Stimulated activated CD4-positive, alpha-beta T cell treated with anti-CD3 and anti-CD28 coated beads, TNF-alpha, amount 100 ng/mL, for 48 hours (primary cell): ENCODE measurements at places on chromosomes 4 and X.

DNA sequence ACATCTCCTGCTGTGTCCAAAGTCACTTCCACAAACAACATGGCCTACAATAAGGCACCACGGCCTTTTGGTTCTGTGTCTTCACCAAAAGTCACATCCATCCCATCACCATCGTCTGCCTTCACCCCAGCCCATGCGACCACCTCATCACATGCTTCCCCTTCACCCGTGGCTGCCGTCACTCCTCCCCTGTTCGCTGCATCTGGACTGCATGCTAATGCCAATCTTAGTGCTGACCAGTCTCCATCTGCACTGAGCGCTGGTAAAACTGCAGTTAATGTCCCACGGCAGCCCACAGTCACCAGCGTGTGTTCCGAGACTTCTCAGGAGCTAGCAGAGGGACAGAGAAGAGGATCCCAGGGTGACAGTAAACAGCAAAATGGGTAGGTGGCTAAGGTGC is 123.9 kb downstream of the PDLIM5 start:
- no peak for DNase-seq

GRCh38 chrX:150899191-150899757 is 806 bp upstream of the CD99L2 start:
- DNase-seq: peak; percentile 1

- DNase-seq: no peak
Measured at GRCh38 chr4:108141213-108141950, 27.4 kb downstream of the LEF1 start.

GRCh38 chr4:61205066-61205465 is 4.9 kb downstream of the ADGRL3 start:
- no peak for DNase-seq

GRCh38 chr4:21184788-21185187 is 484.5 kb downstream of the PACRGL start:
- DNase-seq: no peak

- DNase-seq: no peak
Measured at GRCh38 chr4:62360156-62360545, 1160.0 kb downstream of the ADGRL3 start.

- no peak for DNase-seq
Measured at GRCh38 chrX:10395179-10395578, 225.2 kb downstream of the MID1 start.

DNA sequence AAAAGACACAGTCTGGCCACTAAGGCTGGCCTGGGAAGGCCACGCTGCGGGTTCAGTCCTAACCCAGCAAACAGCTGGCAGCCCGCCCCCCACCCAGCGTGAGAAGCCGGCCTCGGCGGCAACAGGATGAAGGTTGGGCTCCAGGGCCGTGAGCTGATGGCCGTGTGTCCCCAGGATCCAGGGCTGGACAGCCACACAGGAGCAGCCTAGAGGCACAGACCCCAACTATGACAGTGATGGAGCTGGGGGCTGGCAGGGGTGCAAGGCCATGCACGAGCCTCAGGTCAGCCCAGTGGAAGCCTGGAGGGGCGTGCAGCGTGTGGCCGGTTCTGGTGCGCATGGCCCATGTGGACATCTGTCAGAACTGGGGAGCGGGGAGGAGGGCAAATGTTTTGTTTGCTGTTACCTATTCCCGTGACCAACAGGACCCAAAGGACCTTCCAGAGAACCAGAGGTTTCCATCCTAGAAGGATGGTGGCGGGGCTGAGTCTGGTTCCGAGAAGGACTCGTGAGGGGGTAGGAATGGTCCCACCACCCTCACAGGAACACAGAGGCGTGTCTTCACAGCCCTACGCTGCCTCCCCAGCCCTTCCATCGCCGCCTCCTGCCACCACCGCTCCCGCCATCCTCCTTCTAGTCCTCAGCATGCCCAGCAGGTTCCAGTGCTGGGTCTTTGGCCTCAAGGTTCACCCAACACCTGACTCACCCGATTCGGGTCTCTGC is 46.5 kb downstream of the ZFYVE28 start:
- no peak for DNase-seq

DNA sequence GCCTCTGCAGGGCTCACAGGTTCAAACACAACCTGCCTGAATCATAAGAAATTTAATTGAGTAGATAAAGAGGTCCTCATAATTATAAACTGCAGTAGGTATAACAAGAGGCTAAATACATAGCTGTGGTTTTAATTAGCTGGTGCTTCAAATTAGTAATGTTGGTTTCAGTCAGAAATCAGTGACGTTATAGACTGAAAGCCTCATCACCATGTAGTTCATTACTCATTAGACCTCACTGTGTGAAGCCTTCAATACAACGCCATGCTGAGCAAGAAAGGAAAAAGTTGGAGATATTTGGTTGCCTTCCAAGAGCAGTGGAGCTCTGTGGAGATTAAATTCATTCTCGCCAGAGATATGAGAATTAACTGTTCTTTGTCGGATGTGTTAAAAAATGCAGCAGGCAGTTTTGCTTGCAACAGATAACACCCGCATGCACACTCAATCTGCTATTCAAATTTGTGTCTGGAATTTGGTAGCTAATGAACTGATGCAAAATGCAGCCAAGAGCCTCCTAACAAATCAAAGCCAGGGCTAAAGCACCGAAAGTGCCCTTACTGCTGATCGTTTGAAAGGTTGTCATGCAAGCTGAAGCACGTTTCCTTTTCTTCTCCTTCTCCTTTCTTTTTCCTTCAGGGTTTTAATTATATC is 148.9 kb downstream of the AFF2 start:
- DNase-seq: no peak

DNA sequence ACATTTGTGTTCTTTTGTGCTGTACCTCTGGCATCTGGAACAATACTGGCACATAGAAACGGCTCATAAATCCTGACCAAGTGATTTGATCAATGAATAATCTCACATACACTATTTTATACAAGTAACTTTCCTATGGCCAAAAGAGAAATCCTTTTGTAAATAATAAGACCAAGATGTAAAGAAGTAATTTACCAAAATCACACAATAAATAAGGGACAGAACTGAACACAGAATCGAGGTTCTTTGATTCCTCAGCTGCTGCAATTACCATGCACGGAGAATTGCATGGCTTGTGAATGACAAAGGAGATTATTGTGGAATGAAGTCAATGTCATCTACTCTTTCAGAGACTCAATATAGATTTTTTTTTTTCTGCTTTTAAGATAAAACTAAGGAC is 576.8 kb upstream of the SMIM31 start:
- DNase-seq: no peak

DNA sequence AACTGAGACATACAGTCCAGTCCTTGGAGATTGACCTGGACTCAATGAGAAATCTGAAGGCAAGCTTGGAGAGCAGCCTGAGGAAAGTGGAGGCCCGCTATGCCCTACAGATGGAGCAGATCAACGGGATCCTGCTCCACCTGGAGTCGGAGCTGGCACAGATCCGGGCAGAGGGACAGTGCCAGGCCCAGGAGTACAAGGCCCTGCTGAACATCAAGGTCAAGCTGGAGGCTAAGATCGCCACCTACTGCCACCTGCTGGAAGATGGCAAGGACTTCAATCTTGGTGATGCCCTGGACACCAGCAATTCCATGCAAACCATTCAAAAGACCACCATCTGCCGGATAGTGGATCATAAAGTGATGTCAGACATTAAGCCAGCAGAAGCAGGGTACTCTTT is 20.4 kb upstream of the FRMPD3 start:
- no peak for DNase-seq

DNA sequence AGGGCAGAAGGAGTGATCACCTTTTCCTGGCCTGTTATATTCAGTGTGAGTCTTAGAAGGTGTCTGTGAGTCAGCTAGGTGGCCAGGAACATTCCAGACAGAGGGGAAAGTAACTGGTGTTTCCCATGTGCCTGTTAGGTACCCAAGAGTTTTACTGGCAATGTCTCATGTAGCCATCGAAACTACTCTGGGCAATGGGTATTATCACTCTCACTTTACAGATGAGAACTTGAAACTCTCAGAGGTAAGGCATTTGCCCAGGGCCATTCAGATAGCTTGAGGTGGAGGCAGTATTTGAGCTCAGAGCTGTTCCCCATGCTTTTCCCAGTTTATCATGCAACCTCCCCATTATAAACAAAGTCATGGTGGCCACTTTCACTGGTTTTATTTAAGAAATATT is 80.4 kb upstream of the NHS start:
- DNase-seq: no peak

DNA sequence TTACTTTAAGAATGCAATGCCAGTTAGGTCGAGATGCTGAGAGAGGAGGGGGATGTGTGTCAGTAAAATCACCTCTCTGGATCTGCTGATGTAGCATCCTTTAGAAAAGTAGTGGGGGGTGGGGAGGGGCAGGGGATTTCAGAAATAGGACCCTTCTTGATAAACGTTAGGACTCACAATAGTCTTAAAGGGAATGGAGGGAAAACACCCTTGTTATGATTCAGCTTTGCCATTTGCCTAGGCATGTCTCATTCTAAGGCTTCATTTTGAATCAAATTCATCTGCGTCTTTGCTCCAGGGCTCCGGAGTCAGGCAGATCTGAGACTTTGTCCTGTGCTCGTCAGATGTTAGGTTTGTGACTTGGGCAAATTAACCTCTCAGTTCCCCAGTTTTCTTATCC is 879 bp downstream of the SH2D1A start:
- no peak for DNase-seq

DNA sequence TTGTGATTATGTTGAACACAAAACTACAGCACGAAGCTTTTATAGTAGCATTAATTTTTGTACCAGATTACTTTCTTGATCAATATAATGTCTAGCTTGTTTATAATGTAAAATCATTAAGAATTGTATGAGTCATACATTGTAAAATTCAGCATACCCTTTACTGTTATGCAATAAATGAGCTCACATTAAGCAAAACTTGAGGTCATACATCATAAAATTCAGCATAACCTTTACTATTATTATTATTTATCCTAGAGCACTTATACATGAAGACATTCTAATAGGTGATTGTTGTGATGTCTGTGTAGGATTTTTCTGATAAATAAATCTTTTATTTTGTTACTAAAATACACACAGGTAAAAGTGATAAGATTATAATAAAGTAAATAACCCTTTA is 49.4 kb downstream of the DTHD1 start:
- DNase-seq: no peak

- no peak for DNase-seq
Measured at GRCh38 chr4:144582975-144583374, 63.0 kb upstream of the HHIP start.

GRCh38 chr4:26936284-26937065 is 75.8 kb downstream of the STIM2 start:
- no peak for DNase-seq

DNA sequence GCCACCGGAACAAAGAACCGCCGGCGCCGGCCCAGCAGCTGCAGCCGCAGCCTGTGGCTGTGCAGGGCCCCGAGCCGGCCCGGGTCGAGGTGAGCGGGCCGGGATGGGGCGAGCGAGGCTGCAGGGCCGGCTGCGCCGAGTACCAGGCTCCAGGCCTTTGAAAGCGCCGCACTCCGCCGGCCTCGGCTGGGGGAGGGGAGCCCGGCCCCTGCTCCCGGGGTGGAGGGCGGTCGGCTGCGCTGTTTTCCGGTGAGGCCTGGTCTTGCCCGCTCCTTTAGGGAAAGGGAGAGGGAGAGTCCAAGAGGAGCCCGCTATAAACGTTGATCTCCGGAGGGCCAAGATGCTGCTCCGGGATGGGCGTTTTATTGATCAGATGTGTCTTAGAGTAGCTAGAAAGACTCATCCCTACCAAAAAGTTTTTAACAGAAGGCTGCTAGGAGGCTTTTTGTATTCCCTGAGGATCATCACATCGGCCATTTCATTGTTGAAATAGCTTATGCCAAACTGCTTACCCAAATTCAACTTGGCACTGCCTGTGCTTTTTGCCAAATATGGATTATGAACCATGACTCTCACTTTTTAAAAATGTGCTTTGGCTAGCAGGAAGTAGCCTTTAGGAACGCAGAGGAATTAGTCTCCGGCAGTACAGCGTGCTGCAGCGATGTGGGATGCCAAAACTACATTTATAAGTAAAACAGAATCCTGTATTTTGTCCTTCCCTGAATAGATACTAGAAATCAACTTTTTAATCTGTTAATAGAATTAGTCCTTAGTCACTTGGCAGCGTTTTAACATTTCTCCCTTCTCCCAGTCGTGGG is 760 bp downstream of the TMEM165 start:
- no peak for DNase-seq

- DNase-seq: no peak
Measured at GRCh38 chr4:67762086-67762485, 7.9 kb upstream of the GNRHR start.

- DNase-seq: no peak
Measured at GRCh38 chr4:2258091-2259035, 3.5 kb downstream of the MXD4 start.

DNA sequence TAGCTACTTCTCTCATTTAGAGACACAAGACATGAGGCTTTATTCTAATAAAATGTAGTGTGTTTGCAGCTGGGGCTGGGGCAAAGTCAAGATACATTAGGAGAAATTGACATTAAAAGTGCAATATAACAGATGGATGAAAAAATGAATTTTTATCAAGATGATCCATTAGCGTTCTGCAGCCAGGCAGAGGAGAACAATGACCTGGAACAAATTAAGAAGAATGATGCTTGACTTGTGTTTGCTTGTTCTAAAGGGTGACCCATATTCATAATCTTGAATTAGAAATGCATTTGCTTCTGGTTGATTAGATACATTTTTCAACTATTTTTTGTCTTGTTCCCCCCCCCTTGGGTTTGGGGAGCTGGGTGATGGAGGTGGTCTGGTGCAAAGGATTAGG is 439.5 kb upstream of the BOD1L1 start:
- no peak for DNase-seq

GRCh38 chr4:180240670-180241069 is 2002.5 kb upstream of the TENM3 start:
- DNase-seq: no peak

DNA sequence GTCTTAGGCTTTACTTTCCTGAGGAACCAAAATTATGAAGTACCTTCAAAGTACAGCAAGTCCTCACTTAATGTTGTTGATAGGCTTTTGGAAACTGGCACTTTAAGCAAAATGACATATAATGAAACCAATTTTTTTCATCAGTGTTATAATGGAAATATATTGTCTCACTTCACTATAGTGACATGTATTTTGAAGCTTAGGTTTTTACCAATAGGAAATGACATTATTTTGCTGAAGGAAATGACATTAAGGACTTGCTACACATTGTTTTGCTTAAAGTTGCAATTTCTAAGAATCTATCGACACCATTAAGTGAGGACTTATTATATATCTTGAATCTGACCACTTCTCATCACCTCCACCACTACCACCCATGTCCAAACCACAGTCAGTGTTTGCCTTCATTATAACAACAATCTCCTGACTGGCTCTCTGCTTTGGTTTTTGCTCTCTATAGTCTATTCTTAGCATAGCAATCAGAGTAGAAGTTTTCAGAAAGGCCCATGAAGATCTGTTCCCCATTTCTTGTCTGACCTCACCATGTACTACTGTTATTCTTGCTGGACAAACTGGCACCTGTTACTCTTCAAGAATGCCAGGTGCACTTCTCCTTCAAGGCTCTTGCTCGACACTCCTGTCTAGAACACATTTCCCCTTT is 311.2 kb downstream of the BMPR1B start:
- no peak for DNase-seq
